ENCODE measurements at places on chromosomes 11 and 22.

DNA sequence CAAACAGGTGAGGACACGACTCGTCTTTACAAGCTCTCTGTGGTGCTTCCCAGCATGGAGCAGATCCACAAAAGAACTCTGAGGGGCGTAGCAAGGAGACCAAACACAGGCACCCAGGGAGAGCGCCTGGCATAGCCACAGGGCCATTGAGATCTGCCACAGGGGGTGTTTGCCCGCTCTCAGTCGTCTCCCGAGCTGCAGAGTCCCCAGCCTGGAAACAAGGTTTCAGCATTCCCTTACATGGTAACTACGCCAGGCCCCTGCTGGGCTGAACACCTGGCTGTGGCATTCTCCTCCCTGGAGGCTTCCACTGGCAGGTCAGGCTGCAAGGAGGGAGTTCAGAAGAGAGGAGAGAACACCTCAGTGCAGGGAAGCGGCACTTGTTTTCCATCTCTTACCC, 962.1 kb downstream of the NTM start:
- DNase-seq, result no peak

- no peak for DNase-seq
Measured at GRCh38 chr11:61593151-61593550, 12.3 kb upstream of the SYT7 start.

DNA sequence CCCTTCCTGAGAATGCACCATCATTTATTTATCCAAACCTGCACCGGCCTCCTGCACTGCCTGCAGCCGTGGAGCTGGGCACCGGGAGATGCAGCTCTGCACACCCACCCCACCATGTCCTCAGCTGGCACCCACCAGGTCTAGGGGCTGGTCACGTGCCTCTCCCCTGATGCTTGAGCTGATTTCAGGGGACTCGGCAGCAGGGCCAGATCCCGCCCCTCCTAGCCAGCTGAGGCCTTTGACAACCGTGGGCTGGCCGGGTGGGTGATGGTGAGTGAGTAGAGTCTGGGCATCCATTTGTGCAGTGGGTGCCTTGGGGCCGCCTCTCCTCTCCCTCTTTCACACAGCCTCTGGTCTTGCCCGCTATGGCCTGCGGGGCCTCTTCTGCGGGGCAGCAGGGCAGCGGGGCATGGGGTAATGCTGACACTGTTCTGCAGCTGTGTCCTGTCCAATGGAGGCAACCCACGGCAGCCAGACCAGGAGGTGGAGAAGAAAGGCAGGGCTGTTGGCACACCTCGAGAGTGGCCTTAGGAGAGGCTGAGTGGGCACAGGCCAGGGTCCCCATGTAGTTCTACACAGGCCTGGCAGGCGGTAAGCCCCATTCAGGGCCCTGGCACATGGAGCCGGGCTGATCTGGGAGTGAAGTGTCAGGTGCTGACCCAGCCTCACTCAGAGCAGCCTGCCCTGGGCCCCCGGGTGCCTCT, 38.5 kb upstream of the PRODH start:
- DNase-seq, result peak; percentile 9

DNA sequence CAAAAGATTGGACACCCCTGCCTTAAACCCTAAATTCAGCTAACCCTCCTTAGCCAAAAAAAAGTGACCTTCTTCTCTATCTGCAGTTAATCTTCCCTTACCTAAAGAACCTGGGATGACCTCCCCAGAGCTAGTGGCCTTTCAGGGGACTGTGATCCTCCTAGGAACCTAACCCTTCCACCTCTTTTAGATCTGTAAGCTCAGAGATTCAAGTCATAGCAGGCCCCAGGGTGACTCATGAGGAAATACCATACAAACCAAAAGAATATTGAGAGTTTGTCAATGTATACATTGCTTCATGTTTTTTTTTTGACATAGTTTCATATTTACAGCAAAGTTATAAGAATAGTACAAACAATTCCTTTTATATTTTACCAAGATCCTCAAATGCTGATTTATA, 38.3 kb upstream of the CXCR5 start:
- no peak for DNase-seq

- no peak for DNase-seq
Measured at GRCh38 chr22:44408829-44409192, 89.2 kb downstream of the RTL6 start.

- DNase-seq, result no peak
Measured at GRCh38 chr11:88012456-88012855, 162.8 kb downstream of the RAB38 start.

GRCh38 chr11:95849087-95849825, 59.0 kb downstream of the CEP57 start:
- DNase-seq, result peak; percentile 26

DNA sequence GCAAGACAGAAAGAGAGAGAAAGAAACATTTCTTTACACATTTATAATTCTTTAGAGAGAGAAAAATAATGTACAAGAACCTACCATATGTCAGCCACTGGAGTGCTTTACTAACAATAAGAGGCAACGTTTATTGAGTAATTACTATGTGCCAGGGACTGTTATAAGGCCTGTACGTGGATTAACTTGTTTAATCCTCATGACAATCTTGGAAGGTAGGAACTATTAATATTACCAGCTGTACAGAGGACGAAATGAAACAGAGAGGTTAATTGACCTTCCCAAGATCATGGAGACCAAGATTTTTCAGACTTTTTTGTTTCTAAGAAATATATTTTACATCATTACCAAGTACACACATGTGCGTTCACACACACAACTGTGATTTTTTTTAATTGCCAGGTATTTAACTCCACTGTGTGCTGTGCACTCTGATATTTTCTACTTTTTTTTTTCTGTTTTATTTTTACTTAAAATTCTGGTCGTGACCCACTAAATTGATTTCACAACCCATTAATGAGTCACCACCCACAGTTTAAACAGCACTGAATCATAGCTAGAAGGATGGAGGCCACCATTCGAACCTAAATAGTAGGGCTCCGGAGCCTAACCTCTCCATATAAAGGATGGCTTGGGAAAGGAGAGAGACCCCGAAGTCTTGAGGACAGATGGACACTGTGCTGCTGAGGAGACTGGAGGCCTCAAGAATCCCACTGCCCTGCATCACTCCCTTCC, 21.4 kb downstream of the CREB3L1 start:
- DNase-seq, result no peak

GRCh38 chr22:38110863-38111852, 674 bp upstream of the BAIAP2L2 start:
- DNase-seq, result peak; percentile 13

DNA sequence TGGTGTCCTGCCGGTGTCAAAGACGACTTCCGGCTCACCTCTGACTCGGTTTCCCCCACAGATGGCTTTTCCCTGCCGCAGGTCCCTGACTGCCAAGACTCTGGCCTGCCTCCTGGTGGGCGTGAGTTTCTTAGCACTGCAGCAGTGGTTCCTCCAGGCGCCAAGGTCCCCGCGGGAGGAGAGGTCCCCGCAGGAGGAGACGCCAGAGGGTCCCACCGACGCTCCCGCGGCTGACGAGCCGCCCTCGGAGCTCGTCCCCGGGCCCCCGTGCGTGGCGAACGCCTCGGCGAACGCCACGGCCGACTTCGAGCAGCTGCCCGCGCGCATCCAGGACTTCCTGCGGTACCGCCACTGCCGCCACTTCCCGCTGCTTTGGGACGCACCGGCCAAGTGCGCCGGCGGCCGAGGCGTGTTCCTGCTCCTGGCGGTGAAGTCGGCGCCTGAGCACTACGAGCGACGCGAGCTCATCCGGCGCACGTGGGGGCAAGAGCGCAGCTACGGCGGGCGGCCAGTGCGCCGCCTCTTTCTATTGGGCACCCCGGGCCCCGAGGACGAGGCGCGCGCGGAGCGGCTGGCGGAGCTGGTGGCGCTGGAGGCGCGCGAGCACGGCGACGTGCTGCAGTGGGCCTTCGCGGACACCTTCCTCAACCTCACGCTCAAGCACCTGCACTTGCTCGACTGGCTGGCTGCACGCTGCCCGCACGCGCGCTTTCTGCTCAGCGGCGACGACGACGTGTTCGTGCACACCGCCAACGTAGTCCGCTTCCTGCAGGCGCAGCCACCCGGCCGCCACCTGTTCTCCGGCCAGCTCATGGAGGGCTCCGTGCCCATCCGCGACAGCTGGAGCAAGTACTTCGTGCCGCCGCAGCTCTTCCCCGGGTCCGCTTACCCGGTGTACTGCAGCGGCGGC, 5.5 kb downstream of the B3GNT6 start:
- DNase-seq, result no peak

- no peak for DNase-seq
Measured at GRCh38 chr22:25722626-25723025, 19.4 kb upstream of the MYO18B start.

DNA sequence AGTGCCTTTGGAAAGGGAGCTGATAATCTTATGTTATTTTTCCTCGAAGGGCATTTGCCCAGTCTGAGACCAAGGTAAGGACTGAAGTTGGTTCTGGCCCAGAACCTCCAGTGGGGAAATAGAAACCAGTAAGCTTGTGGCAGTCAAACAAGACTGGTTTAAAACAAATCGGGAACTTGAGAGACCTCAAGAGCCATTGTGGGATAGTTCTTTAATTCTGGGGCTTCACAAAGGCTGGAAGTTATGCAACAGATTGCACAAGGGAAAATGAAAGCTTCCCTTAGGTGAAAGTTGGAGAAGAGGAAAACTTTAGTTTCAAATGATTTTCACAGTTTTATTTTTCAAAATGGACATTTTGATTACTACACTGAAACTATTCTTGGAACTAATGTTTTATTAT, 33.5 kb upstream of the RAB38 start:
- DNase-seq, result no peak

- no peak for DNase-seq
Measured at GRCh38 chr11:8333811-8334401, 70.2 kb upstream of the LMO1 start.

DNA sequence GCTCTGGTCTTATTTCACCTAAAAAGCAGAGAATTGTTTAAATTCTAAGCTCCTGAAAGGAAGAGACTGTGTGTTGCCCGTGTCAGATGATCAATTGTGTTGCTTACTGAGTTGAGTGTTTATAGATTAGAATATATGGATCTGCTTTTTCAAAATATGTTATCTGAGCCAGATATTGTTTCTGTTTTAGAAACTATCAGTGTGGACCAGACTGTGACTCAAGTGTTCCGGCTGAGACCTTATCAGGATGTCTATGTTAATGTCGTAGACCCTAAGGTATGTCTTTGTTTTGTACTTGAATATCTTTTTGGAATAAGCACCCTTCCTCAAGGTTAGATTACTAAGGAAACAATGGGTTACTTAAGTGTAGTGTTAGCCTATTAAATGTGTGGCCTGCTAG, 11.0 kb downstream of the DEPDC5 start:
- DNase-seq, result no peak

DNA sequence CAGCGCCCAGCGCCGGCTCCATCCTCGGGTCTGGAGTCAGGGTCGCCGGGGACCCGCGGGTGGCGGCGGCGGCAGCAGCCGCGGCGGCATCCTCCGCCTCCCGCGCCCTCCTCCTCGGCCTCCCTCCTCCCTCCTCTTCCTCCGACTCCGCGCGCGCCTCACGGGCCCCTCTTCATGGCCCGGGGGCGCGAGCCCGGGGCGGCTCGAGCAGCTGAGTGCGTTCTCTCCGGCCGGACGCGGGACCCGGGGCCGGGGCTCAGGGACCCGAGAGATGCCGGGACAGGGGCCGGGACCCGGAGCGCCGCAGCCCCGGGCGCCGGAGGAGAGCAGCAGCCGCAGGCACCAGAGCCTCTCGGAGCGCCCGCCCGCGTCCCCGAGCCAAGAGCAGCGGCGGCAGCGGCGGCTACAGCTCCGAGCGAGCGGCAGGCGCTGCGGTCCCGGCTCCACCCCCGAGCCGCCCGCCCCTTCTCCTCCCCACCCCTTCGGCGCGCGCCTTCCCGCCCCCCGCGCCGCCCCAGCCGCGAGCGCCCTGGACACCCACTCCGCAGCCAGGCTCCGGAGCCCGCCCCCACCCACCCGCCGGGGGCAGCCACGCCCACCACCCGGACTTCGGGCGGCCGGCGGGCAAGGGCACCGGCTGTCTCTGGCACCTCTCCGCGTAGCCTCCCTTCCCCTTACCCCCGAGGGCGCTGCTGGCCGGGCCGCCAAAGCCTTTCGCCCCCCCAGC, at the start of gene CHST1:
CHST1 (minus strand) TSS at position 417 of the 727 bp plus-strand sequence. CDS start 14,699 bp downstream, outside the sequence.
- no peak for DNase-seq

GRCh38 chr11:75968021-75968625, 153.1 kb downstream of the UVRAG start:
- DNase-seq, result no peak

- DNase-seq, result no peak
Measured at GRCh38 chr11:128734832-128735224, 41.0 kb downstream of the FLI1 start.

- DNase-seq, result peak; percentile 14
Measured at GRCh38 chr22:19884161-19884953, 29.7 kb upstream of the GNB1L start.

GRCh38 chr11:72245263-72245816, 1.4 kb upstream of the PHOX2A start:
- no peak for DNase-seq

GRCh38 chr11:47216121-47216798, 1.5 kb downstream of the DDB2 start:
- DNase-seq, result peak; percentile 66

- peak; percentile 45 for DNase-seq
Measured at GRCh38 chr11:65419772-65420481, 2.7 kb upstream of the NEAT1 start.

DNA sequence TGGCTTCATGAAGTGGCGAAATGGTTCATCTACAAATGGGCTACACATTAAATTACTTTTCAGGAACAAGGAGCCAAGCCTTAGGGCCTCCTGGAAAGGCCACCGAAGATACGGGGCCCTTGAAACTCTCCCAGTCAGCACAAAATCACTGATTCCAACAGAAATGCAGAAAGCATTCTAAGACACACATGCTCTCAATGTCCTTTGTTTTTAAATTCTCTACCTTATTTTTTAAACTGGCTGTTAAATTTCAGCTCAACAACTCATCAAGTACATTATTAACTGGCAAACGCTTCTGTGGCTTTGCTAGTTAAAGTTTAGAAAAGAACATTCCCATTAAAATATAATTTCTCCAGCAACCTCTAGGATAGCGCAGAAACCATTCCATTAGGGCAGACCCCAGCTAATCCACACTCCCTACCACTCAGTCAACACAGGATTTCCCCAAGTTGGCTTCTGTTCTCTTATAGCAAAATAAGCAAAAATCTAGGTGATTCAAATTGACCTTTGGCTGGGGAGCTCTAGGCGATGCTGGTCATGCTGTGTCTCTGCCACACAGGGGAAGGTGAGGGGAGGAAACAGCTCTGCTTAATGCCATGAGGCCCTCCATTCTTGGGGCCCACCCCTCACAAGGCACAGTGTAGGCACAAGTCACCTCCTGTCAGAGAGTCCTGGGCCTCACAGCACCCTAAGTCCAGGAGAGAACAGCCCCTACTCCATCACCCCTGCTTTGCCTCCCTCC, 47.1 kb downstream of the PLEKHA7 start:
- DNase-seq, result no peak

- no peak for DNase-seq
Measured at GRCh38 chr22:29870574-29870973, 12.4 kb upstream of the MTMR3 start.

Measured in activated CD8-positive, alpha-beta memory T cell treated with anti-CD3 and anti-CD28 coated beads, Interleukin-2, amount 50 U/mL, for 4 hours (primary cell).